Suprapubic skin (tissue), 4 donors: ENCODE measurements at places on chromosomes 13 and 19.

GRCh38 chr13:58093394-58093793, 461.9 kb downstream of the PCDH17 start:
- DNase-seq, result no peak

DNA sequence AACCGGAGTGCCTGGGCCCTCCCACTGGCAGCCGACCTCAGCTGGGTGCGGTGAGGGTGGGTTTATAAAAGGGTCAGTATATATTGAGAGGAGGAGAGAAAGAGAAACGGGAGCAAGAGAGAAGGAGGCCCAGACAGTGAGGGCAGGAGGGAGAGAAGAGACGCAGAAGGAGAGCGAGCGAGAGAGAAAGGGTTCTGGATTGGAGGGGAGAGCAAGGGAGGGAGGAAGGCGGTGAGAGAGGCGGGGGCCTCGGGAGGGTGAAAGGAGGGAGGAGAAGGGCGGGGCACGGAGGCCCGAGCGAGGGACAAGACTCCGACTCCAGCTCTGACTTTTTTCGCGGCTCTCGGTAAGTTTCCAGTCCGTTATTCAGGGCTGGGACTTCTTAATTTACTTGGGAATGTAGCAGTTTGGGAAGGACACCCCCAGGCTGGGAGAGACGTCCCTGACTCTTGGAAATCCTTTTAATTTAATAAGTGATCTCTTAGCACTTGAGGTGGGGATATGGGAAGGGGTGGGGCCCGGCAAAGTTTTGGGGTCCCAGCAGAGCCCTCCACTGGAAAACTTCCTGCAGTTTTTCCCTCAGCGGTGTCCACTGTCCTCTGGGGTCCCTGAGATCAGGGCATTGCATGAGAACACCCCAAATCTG, at the start of gene EMP3:
EMP3 (plus strand) TSS at position 288 of the 646 bp plus-strand sequence. CDS start 1,293 bp downstream, outside the sequence.
- peak; percentile 92 for DNase-seq

DNA sequence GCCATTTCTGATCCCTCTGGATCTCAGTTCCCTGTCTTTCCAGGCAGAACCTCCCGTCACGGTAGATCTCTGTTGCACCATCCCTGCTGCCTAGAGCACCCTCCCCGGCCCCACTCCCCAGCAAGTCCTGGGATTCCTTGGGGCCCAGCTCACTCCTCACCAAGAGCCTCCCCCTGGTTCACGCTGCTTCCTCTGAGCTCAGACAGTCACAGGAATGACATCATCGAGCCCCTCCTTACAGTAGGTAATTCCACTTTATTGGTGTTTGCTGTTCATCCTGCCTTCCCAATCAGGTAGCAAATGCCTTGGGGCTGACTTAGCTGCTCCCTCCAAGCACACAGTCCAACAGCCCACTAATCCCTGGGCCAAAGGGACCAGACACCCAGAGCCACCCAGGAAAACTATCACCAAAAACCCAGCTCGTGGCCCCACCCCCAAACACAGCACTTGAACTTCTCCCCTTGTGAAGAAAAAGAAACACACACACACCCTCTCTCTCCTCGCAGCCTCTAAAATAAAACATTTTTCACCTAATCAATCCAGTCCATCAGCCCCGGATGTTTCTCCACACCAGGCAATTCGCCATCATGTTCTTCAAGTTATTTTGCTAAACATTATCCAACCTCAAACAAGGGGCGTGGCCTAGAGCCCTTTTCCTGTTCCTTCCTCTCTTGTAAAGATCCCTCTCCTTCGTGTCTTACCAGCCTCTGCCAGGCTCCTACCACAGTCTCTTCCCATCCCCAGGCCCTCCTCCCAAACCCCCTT, 2.5 kb downstream of the NAPA start:
- no peak for DNase-seq

DNA sequence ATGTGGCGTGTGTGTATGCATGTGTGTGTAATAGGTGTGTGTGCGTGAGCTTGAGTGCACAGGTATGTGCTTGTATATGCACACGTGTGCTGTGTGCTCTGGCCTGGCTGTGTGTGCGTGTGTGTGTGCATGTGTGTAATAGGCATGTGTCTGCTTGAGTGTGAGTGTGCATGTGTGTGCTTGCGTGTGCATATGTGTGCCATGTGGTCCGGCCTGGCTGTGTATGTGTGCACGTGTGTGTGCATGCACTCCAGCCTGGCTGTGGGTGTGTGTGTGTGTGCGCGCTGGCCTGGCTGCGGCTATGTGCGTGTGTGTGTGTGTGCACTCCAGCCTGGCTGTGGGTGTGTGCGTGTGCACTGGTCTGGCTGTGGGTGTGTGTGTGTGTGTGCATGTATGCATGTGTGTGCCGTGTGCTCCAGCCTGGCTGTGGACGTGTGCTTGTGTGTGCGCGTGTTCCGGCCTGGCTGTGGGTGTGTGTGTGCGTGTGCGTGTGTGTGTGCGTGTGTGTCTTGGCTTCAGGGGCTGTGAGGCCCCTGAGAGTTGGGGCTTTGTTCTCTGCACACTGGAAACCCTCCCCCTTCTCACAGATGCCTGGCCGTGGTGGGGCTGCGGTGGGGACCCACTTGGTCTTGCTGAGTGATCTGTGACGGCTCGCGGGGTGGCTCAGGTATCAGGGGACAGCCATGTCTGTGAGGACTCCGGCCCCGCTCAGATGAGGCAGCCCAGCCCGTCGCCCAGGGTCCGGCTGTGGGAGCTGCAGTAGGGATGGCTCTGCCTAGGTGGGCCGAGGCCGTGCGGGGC, 8.2 kb downstream of the SPPL2B start:
- no peak for DNase-seq

DNA sequence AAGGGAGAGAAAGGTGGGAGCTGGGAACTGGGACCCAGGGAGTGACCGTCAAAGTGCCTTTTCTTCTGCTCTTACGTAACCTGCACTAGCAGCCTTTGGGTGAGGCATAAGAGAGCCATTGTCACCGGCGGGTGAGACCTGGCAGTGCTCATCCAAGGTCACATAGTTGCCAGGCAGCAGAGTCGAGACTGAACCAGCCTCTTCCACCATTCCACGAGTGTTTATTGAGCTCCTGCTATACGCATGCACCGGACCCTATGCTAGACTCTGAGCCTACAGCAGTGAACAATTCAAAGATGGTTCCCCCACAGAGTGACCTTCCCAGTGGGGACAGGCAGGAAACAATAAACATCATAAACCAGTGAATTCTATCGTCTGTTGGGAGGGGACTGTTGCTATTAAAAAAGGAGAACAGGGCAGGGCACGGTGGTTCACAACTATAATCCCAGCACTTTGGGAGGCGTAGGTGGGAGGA, 18.6 kb upstream of the STRN4 start:
- DNase-seq, result no peak

DNA sequence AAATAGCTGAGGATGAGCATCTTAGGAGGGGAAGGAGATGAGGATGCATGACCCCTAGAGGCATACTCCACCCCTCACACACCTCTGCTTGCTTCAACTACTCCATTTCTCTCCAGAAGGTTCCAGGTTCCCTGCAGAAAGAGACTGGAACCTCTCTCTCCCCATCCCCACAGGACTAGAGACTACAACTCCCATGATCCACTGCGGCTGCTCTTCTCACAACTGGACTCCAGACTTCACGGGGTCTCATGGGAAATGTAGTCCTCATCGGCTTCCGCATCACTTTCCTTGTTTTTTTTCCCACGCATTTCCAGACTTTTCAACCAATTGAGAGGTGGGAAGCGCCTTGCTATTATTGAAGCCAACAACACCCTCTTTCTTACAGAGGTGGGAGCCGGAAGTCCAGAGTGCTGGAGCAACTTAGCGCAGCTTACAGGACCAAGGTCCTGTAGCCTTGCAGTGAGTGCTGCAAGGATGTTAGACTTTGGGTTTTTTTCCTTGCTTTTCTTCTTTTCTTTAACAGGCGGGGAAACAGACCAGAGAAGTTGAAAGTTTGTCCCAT, 13.9 kb upstream of the CACNG6 start:
- DNase-seq, result no peak

DNA sequence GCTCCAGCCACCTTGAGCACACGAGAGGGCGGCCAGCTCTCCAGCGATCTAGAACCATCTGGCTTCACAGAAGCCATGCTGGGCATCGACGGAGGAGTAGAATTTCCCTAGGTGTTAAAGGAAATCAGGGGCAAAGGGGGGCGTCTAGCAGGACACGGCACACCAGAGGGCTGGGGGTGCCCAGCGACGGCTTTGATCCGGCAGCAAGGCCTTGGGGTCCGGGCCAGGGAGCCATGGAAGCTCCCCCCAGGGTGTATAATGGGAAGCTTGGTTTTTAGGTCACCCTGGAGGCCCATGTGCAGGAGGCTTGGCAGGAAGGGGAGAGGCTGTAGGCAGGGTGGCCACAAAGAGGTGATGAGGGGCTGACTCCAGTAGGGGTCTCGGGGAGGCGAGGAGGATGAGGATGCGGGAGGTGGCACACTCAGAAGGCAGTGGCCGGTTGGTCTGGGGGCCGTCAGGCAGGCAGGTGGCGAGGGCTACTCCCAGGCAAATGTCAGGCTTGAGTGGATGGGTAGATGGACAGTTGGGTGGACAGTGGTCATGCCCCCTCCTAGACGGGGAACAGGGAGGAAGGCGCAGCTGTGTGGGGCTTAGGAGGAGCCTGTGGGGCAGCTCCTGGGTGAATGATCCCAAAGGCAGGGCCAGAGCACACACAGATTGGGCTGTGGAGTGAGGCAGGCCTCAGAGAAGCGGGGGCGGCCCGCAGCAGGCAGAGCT, 5.6 kb downstream of the KMT5C start:
- no peak for DNase-seq

GRCh38 chr13:94050686-94051085, 428.8 kb downstream of the DCT start:
- DNase-seq, result no peak

- DNase-seq, result no peak
Measured at GRCh38 chr13:32501064-32501463, 37.5 kb downstream of the N4BP2L2 start.

DNA sequence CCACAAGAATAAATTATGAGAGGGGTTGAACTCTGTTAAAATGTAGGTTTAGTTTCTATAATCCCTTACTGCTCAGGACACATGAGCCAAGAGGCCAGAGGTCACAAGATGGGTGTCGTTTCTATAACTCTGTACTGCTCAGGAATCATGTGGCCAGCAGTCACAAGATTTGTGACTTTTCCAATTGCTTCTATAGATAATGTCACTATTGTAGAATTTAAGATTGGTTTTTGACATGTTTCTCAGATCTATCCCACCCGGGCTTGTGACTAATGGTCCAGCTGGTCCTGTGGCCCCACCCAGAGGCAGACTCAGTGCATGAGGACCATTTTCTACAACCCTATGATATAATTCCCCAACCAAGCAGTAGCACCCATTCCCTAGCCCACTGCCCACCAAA, 662.0 kb upstream of the KLF12 start:
- no peak for DNase-seq

DNA sequence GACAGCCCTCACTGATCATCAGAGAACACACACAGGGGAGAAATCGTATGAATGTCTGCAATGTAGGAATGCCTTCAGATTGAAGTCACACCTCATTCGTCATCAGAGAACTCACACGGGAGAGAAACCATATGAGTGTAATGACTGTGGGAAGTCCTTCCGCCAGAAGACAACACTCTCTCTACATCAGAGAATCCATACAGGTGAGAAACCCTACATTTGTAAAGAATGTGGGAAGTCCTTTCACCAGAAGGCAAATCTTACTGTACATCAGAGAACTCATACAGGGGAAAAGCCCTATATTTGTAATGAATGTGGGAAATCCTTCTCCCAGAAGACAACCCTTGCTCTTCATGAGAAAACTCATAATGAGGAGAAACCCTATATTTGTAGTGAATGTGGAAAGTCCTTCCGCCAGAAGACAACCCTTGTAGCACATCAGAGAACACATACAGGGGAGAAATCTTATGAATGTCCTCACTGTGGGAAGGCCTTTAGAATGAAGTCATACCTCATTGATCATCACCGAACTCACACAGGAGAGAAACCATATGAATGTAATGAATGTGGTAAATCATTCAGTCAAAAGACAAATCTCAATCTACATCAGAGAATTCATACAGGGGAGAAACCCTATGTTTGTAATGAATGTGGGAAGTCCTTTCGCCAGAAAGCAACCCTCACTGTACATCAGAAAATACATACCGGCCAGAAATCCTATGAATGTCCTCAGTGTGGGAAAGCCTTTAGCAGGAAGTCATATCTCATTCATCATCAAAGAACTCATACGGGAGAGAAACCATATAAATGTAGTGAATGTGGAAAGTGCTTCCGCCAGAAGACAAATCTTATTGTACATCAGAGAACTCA, 32.5 kb downstream of the ZNF567 start:
- DNase-seq, result no peak

- no peak for DNase-seq
Measured at GRCh38 chr13:98538876-98539275, 38.0 kb downstream of the STK24 start.

GRCh38 chr13:82867284-82867683, 1015.0 kb downstream of the SLITRK1 start:
- no peak for DNase-seq

- DNase-seq, result no peak
Measured at GRCh38 chr13:37531049-37531448, 67.5 kb downstream of the POSTN start.

GRCh38 chr19:16161840-16162239, 11.5 kb downstream of the CIB3 start:
- DNase-seq, result no peak

DNA sequence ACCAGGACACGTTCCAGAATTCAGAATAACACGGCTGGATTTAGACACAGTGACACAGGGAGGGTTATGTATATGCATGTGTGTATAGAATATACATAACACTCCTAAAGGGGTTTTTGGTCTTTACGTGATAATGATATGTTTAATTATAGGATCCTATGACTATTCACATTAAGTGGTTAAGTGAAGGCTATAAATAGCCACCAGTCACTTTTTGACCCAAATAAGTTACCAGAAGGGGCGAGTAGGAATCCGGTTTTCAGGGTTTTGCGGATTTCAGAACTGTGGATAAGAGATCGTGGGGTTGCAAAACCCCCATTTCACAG, 6.9 kb downstream of the ANGPTL6 start:
- DNase-seq, result no peak

GRCh38 chr19:982567-983170, 1.5 kb upstream of the WDR18 start:
- DNase-seq, result no peak

DNA sequence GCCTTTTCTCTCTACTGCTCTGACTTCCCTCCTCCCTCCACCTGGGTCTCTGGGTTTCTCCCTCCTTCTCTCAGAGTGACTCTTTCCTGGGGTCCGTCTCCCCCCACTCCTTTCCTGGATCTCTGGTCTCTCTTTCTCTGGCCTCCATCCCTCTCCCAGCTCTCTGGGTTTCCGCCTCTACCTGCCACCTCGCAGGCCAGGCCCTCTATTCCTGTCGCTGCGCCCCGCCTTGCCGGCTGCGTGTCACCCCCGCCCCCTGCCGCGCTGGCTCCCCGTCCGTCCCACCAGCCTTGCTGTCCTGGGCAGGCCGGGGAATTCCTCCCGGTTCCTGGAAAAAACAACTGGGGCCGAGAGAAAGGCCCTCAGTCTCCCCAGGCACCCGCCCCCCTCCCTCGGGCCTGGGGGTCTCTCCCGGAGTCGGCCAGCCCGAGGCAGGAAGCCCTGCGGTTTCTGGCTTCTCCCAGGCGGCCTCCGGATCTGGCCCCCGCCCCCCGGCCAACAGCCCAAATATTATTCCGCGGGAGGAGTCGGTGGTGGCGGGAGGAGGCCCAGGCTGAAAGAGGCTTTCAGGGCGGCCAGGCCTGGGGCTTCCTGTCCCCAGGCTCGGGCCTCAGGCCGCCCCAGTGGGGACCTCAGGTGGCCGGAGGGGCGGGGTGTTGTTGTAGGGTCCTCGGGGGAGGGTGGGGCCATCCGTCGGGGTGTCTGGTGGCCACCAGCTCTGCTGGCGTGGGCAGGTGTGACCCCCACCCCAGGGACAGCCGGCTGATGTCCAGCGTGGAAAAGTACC, 9.3 kb downstream of the IRF2BP1 start:
- DNase-seq, result no peak

GRCh38 chr13:70729369-70729768, 621.1 kb upstream of the KLHL1 start:
- no peak for DNase-seq
